ENCODE measurements at places on chromosomes 3 and 15.

- no peak for DNase-seq
Observed at GRCh38 chr15:68630836-68631235, 52.0 kb downstream of the CORO2B start.

DNA sequence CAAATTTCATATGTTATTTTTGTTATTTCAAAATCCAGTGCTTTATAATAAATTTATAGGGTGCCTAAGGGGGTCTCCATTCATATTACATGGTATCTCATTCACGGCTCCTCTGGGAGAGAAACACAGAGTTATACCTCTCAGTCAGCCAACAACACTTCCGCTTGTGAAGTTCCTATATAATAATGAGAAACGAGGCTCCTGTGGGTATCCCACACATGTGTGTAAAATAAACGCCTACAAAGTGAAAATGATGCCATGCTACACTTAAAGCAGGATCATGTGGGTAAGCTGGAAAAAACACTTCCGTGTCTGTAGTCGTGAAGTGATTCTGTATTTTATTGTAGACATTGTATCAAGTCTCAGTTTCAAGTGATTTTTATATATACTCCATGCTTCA lies 218.8 kb upstream of the ICE2 start:
- DNase-seq = no peak

- DNase-seq = no peak
Observed at GRCh38 chr15:80194914-80195313, 42.1 kb downstream of the FAH start.

- no peak for DNase-seq
Observed at GRCh38 chr3:62567097-62568021, 194.0 kb upstream of the FEZF2 start.

DNA sequence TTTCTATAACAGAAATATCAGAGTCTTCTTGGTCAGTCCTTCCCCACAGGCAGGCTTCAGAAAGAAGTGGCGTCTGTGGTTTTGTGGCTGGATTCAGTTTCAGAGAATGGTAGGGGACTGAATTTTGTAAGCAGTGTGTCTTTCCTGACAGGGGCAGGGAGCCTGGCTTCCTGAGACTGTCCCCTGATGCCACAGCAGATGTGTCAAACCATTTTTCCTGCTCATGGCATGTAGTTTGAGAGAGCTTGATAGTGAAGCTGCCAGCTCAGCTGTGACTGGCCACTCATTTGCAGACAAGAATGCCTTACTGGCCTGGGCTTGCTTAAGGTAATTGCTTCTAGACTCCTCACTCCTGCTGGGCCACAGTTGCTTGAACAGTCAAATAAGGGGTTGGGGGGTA lies 26.4 kb downstream of the LARS2 start:
- DNase-seq = no peak

GRCh38 chr3:105930733-105931132 lies 61.9 kb upstream of the CBLB start:
- no peak for DNase-seq

DNA sequence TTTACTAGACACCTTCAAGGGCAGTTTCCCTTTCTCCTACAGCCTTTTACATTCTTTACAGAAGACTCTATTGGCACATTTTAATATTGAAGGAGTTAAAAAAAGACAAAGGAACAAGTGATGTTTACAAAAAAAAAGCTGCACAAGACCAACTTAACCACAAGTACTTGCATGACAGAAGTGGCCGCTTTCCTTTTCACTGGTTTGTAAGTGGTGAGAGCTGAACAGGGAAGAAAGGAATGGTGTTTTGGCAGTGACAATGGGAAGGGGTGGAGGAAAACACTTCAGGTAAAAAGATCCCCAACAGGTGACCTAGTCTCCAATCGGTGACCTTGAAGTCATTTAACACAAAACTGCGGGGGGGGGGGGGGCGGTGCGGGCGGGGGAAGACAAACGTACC lies 1.1 kb downstream of the WDR72 start:
- DNase-seq = no peak

- no peak for DNase-seq
Observed at GRCh38 chr15:45660231-45660979, 25.6 kb downstream of the SQOR start.

GRCh38 chr3:129266651-129267050 lies 12.0 kb upstream of the HMCES start:
- DNase-seq = no peak

DNA sequence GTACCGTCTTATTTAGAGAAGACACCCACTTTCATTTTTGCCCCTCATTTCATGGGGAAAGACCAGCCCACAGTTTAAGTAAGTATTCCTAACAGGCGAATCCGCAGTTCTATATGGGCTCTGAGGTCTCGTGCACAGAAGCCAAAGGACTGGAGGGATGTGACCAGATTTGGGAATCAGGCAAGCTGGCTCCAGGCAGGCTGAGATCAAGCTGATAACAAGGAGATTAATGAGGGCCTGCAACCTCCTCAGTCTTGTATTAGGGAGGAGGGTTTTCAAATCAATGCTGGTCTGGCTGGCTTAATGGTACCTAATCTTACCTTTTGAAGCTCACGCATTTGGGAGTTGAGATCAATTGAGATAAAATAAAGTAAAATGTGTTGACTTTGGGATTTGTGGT lies 15.3 kb downstream of the ST8SIA2 start:
- DNase-seq = no peak

DNA sequence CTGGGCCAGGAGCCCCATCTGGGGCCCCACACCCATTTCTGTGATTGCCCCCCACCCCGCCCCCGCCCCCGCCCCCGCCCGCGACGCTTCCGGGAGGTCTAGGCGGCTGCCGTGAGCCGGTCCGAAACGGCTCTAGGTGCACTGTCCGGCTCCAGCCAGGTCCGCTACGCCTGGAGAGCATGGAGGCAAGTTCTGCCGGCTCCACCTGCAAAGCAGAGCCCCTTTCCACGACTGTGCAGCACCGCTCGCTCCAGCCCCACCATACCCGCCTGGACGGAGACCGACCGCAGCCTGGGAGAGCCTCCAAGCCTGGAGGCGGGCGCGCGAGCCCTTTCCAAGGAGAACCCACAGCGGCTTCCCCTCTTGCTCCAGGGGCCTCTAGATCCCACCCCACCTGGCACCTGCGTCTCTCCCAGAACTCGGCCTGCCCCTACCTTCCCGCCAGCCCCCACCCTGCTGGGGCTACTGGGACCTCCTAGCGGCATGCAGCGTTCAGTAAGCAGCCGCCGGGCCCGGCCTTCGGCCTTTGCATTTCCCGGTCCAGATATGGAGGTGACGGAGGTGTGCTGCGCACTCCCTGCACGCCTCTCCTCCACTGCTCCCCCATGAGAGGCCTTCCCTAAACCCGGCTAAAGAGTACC lies 66.2 kb downstream of the KLF13 start:
- no peak for DNase-seq

- DNase-seq = no peak
Observed at GRCh38 chr3:103389356-103389755, 954.5 kb downstream of the ZPLD1 start.

DNA sequence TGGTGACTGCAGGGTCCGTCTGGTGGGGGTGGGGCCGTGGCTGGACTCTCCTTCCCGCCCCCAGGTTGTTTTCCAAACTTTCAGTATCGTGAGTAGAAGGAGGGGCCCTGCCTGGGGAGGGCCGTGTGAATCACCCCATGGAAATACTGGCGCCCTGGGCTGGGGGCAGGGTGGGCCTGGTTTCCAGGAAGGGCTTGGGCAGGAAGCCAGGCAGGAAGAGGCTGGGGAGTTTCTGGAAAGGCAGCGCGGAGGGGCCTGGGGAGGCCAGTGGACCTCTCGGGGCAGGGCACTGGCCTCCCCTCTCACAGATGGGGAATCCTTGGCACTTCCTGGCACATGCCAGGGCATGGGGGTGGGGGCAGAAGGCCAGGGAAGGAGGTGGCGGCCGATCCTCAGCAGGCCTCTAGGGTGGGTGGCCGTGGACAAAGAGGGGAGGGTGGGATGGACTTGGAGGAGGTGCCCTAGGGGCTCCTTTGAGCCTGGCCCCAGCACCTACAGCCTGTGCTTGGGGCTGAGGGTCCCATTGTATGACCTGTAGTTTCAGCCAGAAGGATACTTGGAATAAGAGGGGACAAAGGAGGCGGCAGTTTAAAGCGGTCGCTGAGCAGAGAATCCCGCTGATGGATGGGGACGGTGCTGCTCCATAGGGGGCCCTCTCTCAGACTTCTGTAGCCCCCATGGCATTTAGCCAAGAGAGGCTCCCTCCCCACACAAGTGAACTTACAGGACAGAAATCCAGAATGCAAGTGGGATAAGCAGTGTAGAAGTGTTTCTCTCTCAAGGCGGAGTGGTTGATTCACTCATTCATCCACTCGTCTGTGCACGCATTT lies 56.5 kb upstream of the GATA2 start:
- no peak for DNase-seq

- no peak for DNase-seq
Observed at GRCh38 chr3:72159487-72159886, 374.5 kb upstream of the PROK2 start.

- no peak for DNase-seq
Observed at GRCh38 chr3:181442066-181442465, 269.7 kb upstream of the SOX2 start.

DNA sequence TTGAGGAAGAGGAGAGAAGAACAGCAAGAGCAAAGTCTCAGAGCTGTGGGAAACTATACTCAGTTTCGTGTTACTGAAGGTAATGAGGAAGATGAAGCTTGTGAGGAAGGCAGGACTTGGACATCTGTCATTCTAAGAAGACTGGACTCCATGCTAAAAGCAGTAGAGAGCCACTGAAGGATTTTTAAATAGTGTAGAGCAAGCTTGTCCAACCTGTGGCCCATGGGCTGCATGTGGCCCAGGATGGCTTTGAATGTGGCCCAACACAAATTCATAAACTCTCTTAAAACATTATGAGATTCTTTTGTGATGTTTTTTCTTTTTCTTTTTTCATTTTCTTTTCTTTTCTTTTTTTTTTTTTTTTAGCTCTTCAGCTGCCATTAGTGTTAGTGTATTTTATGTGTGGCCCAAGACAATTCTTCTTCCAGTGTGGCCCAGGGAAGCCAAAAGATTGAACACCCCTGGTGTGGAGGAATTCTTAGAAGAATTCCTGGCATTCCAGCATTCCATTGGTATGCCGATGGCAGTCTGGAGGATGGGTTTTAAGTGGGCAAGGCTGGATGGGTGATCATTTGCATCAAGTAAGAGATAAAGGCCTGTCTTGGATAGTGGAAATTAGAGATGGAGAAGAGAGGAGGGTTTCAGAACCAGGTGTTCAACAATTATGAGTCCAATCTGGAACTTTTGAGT lies 6.9 kb upstream of the NFKBIZ start:
- no peak for DNase-seq

DNA sequence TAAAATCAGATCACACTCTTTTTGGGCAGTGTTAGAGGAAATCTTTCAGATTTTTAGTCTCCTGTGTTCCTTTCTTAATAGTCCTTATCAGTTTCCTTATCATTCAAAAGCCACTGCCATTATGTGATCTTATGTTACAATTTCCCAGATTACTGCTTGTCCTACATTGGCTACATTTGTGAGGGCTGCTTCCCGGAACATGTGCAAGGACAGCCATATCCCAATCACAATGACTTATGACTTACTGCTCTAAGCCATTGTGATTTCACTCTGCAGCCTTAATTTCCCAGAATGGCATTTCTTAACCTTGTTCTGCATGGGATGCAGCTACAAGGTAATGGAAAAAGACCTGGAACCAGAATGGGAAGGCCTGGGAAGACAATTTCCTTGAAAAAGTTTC lies 125.1 kb upstream of the PPP2R3A start:
- DNase-seq = no peak

- no peak for DNase-seq
Observed at GRCh38 chr3:125221831-125222230, 9.3 kb upstream of the SLC12A8 start.

GRCh38 chr3:158768361-158768787 lies 33.5 kb upstream of the MFSD1 start:
- no peak for DNase-seq

- no peak for DNase-seq
Observed at GRCh38 chr15:91874171-91874570, 20.7 kb downstream of the SLCO3A1 start.

GRCh38 chr3:194382892-194383223 lies 13.3 kb upstream of the LRRC15 start:
- no peak for DNase-seq

- DNase-seq = no peak
Observed at GRCh38 chr3:31831591-31831990, 149.5 kb downstream of the OSBPL10 start.

- no peak for DNase-seq
Observed at GRCh38 chr3:44016818-44017217, 224.9 kb upstream of the TOPAZ1 start.

DNA sequence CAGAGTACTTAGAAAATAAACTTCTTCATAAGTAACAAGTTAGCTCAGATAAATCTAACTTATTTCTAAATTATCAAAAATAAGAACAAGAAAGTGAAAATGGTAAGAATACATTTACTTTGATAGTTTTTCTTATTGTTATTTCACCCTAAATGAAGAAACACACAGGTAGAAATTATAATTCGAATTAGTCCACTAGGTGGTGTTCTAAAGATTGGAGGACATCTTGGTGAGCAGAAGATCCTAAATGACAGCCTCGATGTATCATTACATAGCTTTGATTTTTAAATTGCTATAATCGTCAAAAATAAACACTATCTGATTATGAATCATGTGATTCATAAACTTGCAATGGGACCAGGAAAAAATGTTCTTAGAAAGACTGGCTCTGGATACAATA lies 280.8 kb upstream of the UBE2E2 start:
- no peak for DNase-seq

GRCh38 chr3:78729946-78730345 lies 1037.9 kb downstream of the ROBO1 start:
- DNase-seq = no peak

- DNase-seq = no peak
Observed at GRCh38 chr3:121992601-121993560, 29.2 kb downstream of the ILDR1 start.

All from activated CD4-positive, alpha-beta T cell treated with anti-CD3 and anti-CD28 coated beads, Interleukin-2, amount 50 U/mL, for 1 hour (primary cell).